Effector CD4-positive, alpha-beta T cell (primary cell): ENCODE measurements at places on chromosomes 7 and 10.

GRCh38 chr10:97192952-97193435, 7.2 kb upstream of the SLIT1 start:
- no peak for DNase-seq

DNA sequence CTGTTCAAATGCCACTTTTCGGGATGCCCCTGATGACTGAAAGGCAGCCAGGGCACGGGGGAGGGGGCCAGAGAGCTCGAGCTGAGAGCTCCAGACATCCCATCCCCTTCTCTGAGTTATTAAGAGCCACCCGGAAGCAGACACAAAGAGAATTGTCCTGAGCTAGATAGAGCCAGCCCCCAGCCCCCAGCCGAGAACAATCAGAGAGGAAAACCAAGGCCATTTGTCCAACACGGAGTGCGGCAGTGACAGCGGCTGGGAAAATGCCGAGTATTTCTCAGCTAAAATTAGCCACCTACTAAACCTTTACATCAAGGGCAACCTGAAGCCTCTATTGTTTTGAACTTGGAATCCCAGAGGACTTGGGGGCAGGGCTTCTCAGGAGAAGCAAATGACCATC, 51.0 kb downstream of the UNC5B start:
- no peak for DNase-seq

DNA sequence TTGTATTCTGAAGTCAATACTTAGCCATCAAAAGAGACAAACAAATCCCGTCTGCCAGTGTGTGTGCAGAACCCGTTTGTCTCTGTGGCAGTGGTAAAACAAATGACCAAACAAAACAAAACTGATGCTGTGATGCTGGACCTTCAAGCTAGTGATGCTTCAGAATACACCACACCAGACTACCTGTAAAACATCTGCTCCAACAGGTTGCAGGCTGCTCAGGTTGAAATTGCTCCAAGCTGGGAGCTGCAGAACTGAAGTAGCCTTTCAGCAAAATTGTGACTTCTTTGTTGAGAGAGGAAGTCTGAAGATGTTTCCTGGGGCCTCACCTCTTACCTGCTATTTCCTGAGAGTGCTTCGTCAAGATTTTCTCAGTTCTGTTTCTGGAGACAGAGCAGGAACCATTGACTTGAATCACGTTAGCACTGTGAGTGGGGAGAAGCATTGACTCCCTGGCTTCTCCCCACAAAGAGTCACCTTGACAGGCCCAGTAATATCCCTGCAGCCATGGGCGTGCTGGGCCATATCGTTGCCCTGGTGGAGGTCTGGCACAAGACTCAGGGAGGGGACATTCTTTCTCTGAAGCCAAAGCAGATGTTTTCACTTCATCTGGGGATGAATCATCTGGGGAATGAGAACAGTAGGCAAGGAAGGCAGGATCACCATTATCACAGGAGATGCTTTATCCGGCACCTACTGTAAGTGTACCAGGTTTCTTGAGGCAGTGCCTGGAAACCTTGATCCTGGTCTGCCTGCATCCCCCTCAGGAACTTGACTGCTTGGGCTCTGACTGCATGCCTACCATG, 80.2 kb downstream of the RBM20 start:
- no peak for DNase-seq

GRCh38 chr7:18610331-18610948, 114.9 kb downstream of the HDAC9 start:
- DNase-seq = no peak

DNA sequence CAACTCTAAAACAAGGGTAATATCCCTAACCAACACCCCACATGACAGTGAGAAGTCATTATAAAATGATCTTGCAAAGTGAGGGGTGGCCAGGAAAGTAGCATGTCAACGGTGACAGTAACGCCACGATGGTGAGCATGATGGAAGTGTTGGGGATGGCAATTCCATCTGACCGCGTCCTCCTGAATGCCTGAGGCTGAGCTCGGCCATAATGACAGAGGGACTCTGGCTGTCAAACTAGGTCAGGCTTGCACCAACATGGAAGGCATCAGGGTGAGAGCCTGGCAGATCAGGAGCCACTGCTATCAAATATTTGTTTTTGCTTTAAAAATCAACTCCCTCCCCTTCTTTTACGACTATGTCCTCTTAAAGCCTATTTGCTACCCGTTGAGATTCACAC, 55.7 kb upstream of the EFCAB10 start:
- no peak for DNase-seq

- DNase-seq = no peak
Measured at GRCh38 chr7:101936611-101937231, 119.3 kb downstream of the CUX1 start.

DNA sequence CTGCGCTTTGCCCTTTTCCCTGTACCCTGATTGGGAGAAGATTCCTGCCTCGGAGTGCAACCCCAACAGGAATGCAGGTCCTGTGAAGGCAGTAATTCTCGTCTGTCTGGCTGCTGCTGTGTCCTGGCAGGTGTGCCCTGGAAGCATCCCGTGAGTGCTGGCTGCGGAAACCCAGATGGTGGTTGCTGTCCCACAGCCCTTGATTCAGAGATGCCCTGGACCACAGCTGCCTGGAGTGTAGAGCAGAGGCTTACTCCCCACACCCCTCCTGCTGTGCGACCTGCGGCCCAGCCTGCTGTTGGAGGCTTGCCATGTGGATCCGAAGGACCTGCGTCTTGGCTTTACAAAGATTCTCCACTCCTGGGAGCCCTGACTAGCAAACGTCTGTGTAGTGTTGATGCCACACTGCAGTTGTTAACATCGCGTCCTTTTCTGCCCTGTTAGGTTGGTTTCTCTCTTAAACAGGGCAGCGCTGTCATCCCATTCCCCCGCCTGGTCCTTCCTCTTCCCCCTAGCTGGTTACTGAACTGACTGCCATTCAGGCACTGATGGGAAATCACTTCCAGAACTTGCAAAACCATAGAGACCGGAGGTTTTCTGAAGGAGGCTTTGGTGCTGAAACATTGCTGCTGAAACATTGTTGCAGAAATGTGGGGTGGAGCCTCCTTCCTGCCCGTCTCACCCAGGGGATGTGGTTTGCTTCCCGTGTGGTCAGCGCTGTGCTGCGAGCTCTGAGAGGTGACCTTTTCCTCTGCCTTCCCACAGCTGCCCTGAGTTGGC, 53.3 kb downstream of the DNAJB6 start:
- DNase-seq = no peak

- DNase-seq = no peak
Measured at GRCh38 chr7:22329816-22330524, 27.0 kb downstream of the RAPGEF5 start.

GRCh38 chr10:88755753-88756152, 4.1 kb upstream of the LIPN start:
- no peak for DNase-seq
